ENCODE measurements at places on chromosomes 16 and 17.

- DNase-seq = no peak
These were observed 231.4 kb upstream of the WSCD1 start for GRCh38 chr17:5838661-5839300.

GRCh38 chr17:28746611-28747050 lies 2.8 kb downstream of the TRAF4 start:
- peak; percentile 72 for DNase-seq

- DNase-seq = peak; percentile 91
These were observed 1.6 kb upstream of the DUSP14 start for GRCh38 chr17:37488009-37488604.

GRCh38 chr16:77965346-77965745 lies 57.0 kb upstream of the CLEC3A start:
- DNase-seq = no peak

GRCh38 chr17:41048441-41048840 lies 1.3 kb upstream of the KRTAP2-1 start:
- DNase-seq = no peak
